ENCODE measurements at places on chromosomes 5 and 9.

GRCh38 chr9:133522073-133522910 lies 2.5 kb downstream of the MYMK start:
- DNase-seq = no peak

GRCh38 chr9:114374936-114375335 lies 12.8 kb downstream of the AKNA start:
- DNase-seq = no peak

GRCh38 chr5:133667217-133667616 lies 54.9 kb upstream of the FSTL4 start:
- no peak for DNase-seq

GRCh38 chr9:36725777-36726356 lies 153.2 kb downstream of the MELK start:
- DNase-seq = no peak

DNA sequence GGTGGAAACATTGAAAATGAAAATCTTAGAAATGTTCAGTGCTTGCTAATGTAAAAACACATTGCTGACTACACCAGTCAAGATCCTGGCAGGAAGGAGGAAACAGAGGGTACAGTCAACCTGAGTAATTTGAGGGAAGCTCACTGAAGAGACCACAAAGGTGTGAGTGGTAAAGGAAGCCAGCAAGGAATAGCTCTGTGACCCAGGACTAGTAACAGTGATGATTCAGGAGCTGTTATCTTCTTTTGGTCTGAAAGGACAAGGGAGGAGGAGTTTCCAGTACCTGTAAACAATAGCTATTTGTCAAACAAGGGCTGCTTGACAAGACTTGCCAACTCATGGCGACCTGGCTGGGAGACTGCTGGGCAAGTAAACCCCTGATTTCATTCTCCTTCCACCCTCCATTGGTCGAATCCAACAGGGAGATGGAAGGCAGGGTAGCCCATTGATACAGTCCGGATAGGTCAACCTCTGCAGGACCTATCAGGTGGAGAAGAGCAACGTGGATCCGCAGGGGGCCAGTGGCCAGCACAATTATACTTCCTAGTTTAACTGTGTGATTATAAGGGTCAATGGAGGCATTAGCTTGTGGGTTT lies 68.1 kb downstream of the MAMDC2 start:
- DNase-seq = no peak

GRCh38 chr9:99037769-99038483 lies 67.0 kb upstream of the TGFBR1 start:
- no peak for DNase-seq

- DNase-seq = peak; percentile 28
These were observed 16.8 kb downstream of the SERINC5 start for GRCh38 chr5:80238778-80239679.
